ENCODE measurements at places on chromosomes 7 and 10.

- DNase-seq: no peak
These were observed 630.4 kb upstream of the FOXK1 start for GRCh38 chr7:4051696-4052095.

- no peak for DNase-seq
These were observed 10.4 kb upstream of the FAS start for GRCh38 chr10:88980247-88980646.

GRCh38 chr7:143490717-143491306 lies 13.1 kb downstream of the TAS2R41 start:
- DNase-seq: no peak

GRCh38 chr7:69908454-69908853 lies 310.2 kb downstream of the AUTS2 start:
- no peak for DNase-seq

DNA sequence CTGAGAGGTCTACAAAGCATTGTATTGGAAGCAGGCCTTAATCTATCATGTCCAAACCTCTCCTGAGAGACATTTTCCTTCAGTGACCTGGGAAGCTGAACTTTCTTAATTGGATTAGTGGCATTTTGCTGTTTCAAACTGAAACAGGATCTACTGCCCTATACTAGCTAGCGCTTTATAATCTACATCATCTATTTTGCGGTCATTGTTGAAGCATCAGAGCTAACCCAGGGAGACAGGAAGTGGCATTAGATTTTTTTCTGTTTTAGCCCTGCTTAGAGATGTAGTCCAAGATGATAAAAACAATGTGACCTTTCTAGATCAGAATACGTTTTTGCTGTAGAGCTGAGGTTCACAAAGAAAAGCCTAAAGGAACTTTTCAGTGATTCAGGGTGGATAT lies 147.4 kb upstream of the AGR3 start:
- no peak for DNase-seq

- no peak for DNase-seq
These were observed 20.2 kb upstream of the SPDYE1 start for GRCh38 chr7:43977525-43977924.

DNA sequence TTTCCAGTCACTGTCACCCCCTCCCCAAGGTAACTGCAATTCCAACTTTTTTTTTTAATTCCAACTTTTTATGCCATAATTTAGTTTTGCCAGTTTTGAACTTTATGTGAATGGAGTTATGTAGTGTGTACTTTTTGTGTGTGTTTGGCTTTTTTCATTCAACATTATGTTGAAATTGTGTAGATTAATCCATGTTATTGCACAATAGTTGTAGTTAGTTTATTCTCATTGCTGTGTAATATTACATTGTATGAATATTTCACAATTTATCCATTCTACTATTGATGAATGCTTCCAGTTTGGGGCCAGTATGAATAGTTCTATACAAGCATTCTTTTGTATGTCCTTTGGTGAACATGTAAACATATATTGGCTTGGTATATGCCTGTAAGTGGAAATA lies 32.5 kb downstream of the MXI1 start:
- DNase-seq: no peak

DNA sequence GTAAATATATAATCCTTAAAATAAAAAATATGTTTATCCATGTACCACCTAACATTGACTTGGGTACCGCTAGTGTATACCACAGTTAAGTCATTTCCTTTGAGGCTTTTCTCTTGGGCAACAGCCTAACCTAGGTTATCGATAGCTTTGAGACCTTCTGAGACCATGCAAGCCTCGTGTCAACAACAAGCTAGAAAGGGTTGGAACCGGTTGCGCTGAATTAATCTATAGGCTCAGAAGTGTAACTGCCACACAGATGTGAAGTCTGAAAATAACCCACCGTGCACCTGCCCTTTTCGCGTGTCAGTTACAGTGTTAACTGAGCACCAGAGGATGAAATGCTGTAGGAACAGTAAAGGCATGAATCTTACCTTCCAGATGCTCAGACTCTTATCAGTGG lies 59.8 kb downstream of the ARID5B start:
- DNase-seq: no peak

GRCh38 chr10:24469993-24470392 lies 253.7 kb downstream of the ARHGAP21 start:
- DNase-seq: no peak

- no peak for DNase-seq
These were observed 1008.6 kb downstream of the NRG3 start for GRCh38 chr10:82883603-82884002.

DNA sequence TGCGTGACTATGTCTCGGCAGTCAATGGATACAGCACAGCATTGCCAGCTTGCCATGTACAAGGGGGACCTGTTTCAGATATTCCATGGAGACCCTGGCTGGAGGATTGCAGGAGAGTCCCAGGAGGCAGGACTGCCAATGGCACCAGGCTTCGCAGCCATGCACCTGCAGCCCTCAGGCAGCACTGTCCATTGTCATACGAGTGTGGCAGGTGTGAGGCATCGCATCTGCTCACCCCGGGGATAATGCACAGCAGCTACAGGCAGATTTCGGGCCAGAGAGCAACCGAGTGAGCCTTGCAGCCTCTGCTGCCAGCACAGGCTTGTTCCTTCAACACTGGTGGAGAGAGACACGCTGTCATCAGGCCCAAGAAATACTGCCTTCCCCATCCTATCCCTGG lies 415.1 kb downstream of the PAXIP1 start:
- no peak for DNase-seq

DNA sequence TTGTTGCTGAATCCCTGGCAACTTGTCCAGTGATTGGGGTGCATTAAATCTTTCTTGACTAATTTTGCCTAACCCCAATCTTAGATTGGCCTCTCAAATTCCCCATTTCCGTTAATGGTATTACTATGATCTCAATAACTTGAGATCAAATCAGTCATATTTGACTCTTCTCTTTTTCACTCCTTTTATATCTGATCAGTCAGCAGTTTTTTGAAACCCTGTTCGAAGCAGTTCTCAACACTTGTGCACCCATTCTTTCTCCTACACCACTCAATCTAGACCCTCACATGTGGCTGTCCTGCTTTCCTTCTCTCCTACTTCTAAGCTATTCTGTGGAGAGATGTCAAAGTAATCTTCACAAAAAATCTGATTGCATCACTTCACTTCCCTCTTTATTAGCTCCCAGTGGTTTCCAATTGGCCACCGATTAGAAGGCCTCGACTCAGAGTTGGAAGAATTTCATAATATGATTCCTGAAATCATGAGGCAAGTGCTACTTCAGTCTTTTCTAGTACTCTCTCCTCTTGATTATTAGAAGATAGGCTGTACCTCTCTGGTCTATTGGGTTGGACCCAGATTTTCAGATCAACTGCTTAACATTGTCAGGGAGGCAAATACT lies 128.9 kb downstream of the ZNF365 start:
- DNase-seq: no peak

- DNase-seq: no peak
These were observed 5.5 kb upstream of the FIGNL1 start for GRCh38 chr7:50455658-50456057.

GRCh38 chr7:122965306-122965705 lies 30.2 kb downstream of the TAS2R16 start:
- DNase-seq: no peak

GRCh38 chr10:76618641-76619040 lies 1019.0 kb downstream of the KCNMA1 start:
- no peak for DNase-seq

DNA sequence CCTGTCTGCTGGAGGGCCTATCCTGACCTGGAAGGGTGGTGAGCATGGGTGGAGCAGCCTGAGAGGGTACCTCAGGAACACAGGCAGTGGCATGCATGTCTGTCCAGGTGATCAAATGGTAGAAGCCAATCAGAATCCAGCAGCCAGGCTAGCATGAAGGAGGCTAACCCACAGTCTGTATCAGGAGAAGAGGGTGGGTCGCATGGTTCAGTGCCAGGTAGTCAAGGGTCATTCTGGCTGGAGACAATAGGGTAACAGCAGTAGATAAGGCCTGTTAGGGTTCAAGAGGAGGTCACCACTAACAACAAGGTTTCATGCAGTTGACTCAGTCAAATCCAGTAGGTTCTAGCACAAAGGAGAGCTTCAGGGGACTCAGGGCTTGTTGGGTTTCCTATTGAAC lies 10.4 kb downstream of the ALDH18A1 start:
- DNase-seq: no peak

Measured in urothelium cell line (cell line).